ENCODE measurements at places on chromosomes 4 and X. TPM values are rescaled to one million over a fixed set of nuclear protein-coding genes. Genes with fewer than 3 reads are reported as not detected.

- DNase-seq = no peak
Observed at GRCh38 chr4:6369924-6370645, 100.4 kb downstream of the WFS1 start.

The UGT2B7 gene
- 42.7 TPM for total RNA-seq

The RUFY3 gene
- 35.6 TPM for total RNA-seq

GRCh38 chr4:119865389-119865788 is 201.3 kb downstream of the MAD2L1 start:
- DNase-seq = no peak

GRCh38 chrX:93332329-93332728 is 341.0 kb downstream of the NAP1L3 start:
- no peak for DNase-seq

The MEPE gene
- not detected for total RNA-seq

Data from kidney epithelial cell (primary cell).